ENCODE measurements at places on chromosomes 1 and 21. TPM values are rescaled to one million over a fixed set of nuclear protein-coding genes. Genes with fewer than 3 reads are reported as not detected.
A peak's percentile ranks its signal among the peaks of the same experiment; 100 is the strongest.

GRCh38 chr1:69824932-69825331 lies 257.2 kb downstream of the LRRC7 start:
- no peak overlapping the region for H3K4me3 ChIP-seq
- no peaks in the 10 kb centered on the region for H3K27me3 ChIP-seq
- H3K36me3 ChIP-seq = no peaks in the 10 kb centered on the region
- no peak overlapping the region for H3K27ac ChIP-seq

GRCh38 chr1:212967801-212968200 lies 17.5 kb downstream of the VASH2 start:
- H3K36me3 ChIP-seq = no peaks in the 10 kb centered on the region
- no peaks in the 10 kb centered on the region for H3K4me1 ChIP-seq
- H3K27ac ChIP-seq = no peak overlapping the region
- H3K27me3 ChIP-seq = no peaks in the 10 kb centered on the region
- H3K4me3 ChIP-seq = no peak overlapping the region
- peak; percentile 45 for DNase-seq

GRCh38 chr1:147804942-147805723 lies 44.7 kb upstream of the GJA5 start:
- no peak overlapping the region for H3K27ac ChIP-seq
- no peaks in the 10 kb centered on the region for H3K27me3 ChIP-seq
- DNase-seq = peak; percentile 60

DNA sequence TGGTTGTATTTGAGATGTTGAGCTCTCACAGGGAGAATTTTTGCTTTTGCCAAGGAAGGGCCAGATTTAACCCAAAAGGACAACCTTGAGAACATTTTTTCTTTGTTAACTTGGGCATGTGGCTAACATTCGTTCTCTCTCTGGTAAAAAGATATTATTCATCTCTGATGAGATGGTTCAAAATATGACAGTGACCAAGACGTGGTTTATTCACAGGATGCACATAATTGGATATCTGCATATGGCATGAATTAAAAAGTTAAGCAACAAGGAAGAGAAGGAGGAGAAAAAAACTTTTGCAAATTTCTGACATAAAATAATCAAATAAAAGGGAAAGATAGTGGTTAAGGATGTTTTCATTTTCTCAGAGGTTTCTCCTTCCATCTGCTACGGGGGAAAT lies 43.1 kb upstream of the BCL10 start:
- H3K36me3 ChIP-seq = peaks cover 10% of the 10 kb centered on the region
- H3K4me1 ChIP-seq = no peaks in the 10 kb centered on the region
- no peaks in the 10 kb centered on the region for H3K27me3 ChIP-seq
- no peak overlapping the region for H3K27ac ChIP-seq
- no peak for DNase-seq
- no peak overlapping the region for H3K4me3 ChIP-seq

GRCh38 chr1:14242870-14243269 lies 355.6 kb upstream of the KAZN start:
- no peaks in the 10 kb centered on the region for H3K36me3 ChIP-seq
- DNase-seq = no peak
- H3K27ac ChIP-seq = no peak overlapping the region
- 0 out of 2 replicates have a peak, but pooled peaks cover 6% of the 10 kb centered on the region for H3K4me1 ChIP-seq
- no peaks in the 10 kb centered on the region for H3K27me3 ChIP-seq

DNA sequence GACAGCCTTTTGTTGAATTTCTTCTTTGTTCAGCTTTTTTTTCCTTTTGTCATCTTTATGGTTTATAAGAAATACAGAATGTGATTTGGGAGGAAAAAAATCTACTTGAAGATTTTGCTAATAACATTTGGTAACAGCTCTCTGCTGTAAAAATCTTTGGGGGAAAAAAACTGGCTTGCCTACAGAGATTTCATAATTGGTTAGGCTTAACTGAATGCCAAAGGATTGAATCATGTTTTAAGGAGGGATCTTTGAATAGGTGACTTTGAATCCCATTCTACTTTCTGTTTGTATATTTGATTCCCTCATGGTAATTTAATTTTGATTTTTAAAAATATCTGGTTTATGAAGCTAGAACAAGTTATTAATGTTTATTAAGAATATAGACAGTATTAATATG lies 3.2 kb downstream of the BTF3L4 start:
- DNase-seq = no peak
- no peaks in the 10 kb centered on the region for H3K27me3 ChIP-seq
- no peak overlapping the region for H3K4me3 ChIP-seq
- no peak overlapping the region for H3K27ac ChIP-seq
- H3K4me1 ChIP-seq = peaks cover 43% of the 10 kb centered on the region
- H3K36me3 ChIP-seq = peaks cover 33% of the 10 kb centered on the region

DNA sequence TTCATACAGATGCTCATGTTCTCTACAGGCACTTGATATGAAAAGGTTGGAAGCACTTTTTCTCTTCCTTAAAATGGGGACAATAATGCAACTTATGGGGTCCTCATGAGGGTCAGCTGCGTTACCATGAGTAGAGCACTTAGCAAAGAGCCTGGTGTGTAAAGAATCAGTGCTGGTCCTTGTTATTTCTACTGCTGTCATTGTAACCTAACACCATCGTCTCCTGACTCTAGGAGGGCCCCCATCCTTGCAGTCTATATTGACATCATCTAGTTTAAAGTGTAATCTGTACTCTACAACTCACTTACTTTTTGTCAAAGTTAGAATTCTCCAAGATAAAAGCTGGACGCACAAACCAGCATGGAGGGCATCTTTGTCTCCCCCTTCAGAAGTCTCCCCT lies 2.4 kb downstream of the CAPN9 start:
- H3K4me3 ChIP-seq = no peak overlapping the region
- no peaks in the 10 kb centered on the region for H3K27me3 ChIP-seq
- DNase-seq = no peak
- H3K27ac ChIP-seq = no peak overlapping the region
- no peaks in the 10 kb centered on the region for H3K36me3 ChIP-seq

DNA sequence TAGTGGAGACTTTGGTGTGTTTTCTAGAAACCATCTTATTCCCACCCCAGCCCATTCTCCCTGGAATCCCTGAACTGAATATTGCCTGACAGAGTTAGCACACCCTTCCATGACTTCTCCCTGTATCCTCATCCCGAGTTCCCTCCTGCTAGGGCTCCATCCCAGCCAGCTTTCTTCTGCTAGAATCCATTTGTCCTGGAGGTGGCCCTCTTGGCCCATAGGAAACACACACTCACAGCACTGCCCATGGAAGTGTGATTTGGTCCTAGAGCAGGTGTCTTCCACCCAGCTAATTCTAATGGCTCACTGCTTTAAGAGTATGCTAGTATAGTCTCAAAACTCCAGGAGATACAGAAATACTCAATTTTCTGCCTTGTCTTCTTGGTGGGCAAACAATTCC lies 4.1 kb downstream of the KRTAP15-1 start:
- no peaks in the 10 kb centered on the region for H3K36me3 ChIP-seq
- no peak overlapping the region for H3K27ac ChIP-seq
- no peak overlapping the region for H3K4me3 ChIP-seq
- no peaks in the 10 kb centered on the region for H3K27me3 ChIP-seq
- no peaks in the 10 kb centered on the region for H3K4me1 ChIP-seq

DNA sequence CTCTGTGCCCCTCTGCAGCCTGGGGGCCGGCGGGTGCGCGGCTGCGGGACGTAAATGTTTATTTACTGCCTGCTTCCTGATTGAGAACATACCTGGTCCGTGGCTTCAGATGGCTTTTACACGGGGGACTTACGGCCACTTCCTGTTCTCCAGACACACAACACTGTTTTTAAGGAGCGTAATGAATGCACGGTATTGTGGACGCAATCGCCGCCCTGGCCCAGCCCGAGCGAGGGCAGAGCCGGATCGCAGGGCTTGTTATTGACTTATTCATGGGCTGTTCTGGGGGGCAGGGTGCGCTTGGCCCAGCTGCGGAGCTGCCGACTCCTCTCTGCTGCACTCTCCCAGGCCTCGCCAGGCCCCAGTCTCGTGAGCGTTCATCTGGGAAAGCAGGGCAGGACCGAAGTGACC lies 52.8 kb upstream of the ACTRT2 start:
- no peaks in the 10 kb centered on the region for H3K36me3 ChIP-seq
- peaks cover 8% of the 10 kb centered on the region for H3K27me3 ChIP-seq
- H3K4me3 ChIP-seq = no peak overlapping the region
- no peak overlapping the region for H3K27ac ChIP-seq
- peak; percentile 37 for DNase-seq
- H3K4me1 ChIP-seq = peaks cover 23% of the 10 kb centered on the region

- H3K27ac ChIP-seq = no peak overlapping the region
- H3K27me3 ChIP-seq = no peaks in the 10 kb centered on the region
- no peaks in the 10 kb centered on the region for H3K36me3 ChIP-seq
- no peak overlapping the region for H3K4me3 ChIP-seq
- H3K4me1 ChIP-seq = peaks cover 11% of the 10 kb centered on the region
- DNase-seq = no peak
These were observed 88.4 kb upstream of the TMPRSS2 start for GRCh38 chr21:41596241-41596925.

DNA sequence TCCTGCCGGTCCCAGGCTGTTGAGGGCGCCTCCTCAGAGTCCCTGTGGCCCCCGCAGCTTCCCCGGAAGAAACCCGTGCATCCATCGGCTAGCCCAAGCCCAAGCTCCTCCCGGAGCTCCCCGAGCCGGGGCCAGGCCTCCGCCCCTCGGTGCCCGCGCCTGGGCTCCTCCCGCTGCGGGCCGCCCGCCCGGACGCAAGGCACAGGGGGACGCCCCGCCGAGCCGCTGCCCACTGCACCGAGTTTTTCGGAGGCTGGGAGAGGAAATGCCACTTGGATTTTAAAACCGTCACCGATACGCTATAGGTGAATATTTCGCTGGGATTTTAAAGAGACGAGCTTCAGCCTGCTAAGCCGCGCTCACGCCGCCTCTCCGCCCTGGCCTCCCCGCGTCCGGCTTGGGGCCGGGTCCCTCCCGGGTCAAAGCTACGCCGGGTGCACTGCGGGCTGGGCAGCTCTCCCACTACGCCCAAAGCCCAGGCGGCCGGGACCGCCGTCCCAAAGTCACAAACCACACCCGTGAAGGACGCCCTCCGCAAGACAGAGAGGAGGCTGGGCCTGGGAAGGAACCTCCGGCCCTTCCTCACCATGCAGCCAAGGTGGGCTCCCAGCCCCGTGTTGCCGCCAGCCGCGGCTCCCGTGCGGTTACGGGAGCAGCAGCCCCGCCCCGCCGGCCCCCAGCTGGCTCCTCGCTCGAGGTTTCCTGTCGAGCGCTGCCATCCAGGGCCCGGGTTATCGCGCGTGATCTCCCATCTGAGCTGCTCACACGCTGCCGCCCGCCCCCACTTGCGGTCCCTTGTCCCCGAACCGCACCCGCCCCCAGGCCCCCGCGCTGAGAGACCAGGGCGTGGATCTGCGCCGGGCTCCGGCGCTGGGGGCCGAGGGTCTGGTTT lies 63.2 kb downstream of the CD247 start:
- H3K27me3 ChIP-seq = peaks cover 7% of the 10 kb centered on the region
- H3K4me1 ChIP-seq = peaks cover 6% of the 10 kb centered on the region
- no peak for DNase-seq
- H3K36me3 ChIP-seq = no peaks in the 10 kb centered on the region
- H3K4me3 ChIP-seq = peak overlapping the region; percentile 68
- no peak overlapping the region for H3K27ac ChIP-seq

The ITLN2 gene
- not detected for total RNA-seq

The POTED gene
- not detected for total RNA-seq

The TRIM58 gene
- not detected for total RNA-seq

The MROH7 gene
- 0.09 TPM for total RNA-seq
